ENCODE measurements at places on chromosomes 7 and 10.

DNA sequence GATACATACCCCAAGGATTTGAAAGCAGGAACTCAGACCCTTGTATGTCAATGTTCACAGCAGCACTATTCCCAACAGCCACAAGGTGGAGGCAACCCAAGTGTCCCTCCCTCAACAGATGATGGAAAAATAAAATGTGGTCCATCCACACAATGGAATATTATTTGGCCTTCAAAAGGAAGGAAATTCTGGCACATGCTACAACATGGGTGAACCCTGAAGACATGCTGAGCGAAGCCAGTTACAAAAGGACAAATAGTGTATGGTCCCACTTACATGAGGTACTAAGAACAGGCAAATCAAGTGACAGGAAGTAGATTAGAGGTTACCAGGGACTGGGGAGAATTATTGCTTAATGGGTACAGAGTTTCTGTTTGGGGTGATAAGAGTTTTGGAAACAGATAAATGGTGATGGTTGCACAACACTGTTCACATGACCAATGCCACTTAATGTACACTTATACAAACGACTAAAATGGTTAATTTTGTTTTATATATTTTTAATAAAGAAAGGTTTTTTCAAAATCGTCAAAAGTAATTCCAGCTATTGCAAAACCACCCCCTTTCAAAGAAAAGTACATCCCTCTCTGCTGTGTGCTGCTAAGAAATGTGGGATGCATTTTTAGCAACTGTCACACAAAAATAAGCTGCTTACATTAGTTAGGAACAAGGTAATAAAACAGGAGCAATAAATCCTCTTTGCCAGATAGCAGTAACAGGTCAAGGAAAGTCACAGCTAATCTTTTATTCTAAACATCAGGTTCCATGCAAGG lies 85.7 kb downstream of the GRB10 start:
- no peak for DNase-seq

DNA sequence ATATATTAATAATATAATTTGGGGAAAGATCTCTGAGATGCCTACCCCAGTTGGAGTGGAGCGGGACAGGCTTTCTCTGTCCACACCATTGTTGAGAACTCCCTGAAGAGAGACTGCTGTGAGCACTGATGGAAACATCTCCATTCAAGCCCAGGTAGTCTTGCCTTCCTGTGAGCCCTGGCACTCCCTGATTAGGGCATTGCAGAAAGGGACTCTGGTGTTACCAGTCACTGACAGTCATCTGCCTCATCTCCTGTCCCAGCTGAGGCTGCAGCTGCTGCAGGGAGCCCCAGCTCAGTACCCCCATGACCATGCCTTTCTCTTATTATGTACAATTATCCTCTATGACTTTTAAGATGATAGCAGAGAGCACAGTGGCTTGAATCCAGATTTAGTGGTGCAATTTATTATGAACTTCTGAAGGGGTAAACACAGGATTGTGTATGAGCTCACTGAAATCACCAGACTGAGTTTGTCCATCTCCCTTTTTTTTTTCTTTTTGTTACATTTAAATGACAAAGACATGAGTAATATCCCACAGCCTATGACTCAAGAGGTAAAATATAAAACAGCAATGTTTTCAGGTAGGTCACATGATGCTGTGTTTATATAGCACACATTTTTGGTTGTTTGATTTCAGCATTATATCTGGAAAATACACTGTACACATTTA lies 236.9 kb downstream of the SLC25A13 start:
- peak; percentile 97 for DNase-seq

GRCh38 chr7:87038993-87039690 lies 20.3 kb downstream of the ELAPOR2 start:
- no peak for DNase-seq

GRCh38 chr10:101028446-101029337 lies 2.2 kb downstream of the PDZD7 start:
- no peak for DNase-seq

GRCh38 chr7:47827871-47828270 lies 120.4 kb downstream of the PKD1L1 start:
- no peak for DNase-seq

DNA sequence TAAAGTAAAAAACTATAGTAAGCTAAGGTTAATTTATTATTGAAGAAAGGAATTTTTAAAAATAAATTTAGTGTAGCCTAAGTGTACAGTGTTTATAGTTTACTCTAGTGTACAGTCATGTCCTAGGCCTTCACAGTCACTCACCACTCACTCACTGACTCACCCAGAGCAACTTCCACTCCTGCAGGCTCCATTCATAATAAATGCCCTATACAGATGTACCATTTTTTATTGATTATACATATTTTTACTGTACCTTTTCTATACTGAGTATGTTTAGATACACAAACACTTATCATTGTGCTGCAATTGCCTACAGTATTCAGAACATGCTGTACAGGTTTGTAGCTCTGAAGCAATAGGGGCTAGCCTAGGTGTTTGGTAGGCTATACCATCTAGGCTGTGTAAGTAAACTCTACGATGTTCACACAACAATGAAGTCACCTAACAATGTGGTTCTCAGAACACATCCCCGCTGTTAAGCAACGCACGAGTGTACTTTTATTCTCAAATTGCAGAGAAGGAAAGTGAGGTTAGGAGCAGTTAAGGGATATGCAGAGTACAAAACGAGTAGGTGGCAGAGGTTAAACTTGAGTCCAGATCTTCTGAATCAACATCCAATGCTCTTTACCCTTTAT lies 38.9 kb upstream of the PLCE1 start:
- DNase-seq, result no peak

GRCh38 chr7:117937049-117937752 lies 64.0 kb upstream of the CTTNBP2 start:
- no peak for DNase-seq

DNA sequence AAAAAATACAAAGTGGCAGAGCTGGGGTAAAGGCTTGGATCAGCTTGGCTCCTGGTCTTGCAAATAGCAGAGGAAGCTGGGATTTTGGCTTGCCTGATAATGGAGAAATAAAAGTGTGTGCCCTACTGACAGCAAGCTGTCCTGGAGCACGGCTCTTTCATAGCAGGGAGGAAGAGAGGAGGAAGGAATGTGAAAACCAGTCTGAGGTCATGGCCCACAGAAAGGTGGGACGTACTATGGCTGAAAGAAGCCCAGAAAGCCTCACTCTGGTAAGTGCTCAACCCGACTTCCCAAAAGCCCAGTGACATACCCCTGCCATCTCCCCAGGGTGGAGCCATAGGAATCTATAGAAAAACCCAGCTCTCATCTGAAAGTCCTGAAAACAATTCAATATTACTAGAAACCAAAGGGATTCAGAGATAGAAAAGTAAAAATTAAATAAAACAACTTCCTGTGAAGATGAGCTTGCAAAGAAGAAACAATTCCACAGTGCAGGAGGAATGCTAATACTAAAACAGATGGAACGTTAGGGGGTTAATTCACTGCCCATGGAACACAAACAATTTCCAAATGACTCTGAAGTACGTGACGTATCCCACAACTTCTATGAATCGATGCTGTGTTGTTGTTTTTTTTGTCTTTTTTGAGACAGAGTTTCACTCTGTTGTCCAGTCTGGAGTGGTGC lies 246.7 kb upstream of the PTN start:
- DNase-seq, result no peak

DNA sequence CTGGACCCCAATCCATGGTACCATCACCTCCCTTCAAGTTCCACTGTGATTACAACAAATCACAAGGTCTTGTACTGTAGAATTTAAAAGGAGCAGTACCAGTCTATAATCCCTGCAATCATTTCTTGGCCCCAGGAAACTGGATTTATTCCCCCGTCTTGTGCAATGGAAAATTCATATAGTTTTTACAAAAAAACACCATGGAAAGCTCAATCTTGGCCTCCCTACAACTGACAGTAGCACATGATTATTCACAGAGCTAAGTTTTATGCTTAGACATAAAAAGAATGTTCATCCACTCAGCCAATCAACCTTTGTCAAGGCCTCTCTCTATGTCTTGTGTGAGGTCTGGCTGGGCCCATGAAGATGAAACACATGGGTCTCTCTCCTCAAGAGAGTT lies 10.2 kb downstream of the DGKI start:
- no peak for DNase-seq

- no peak for DNase-seq
Measured at GRCh38 chr10:124670849-124671248, 73.3 kb downstream of the FAM53B start.

- no peak for DNase-seq
Measured at GRCh38 chr7:114302858-114303257, 111.8 kb upstream of the FOXP2 start.

DNA sequence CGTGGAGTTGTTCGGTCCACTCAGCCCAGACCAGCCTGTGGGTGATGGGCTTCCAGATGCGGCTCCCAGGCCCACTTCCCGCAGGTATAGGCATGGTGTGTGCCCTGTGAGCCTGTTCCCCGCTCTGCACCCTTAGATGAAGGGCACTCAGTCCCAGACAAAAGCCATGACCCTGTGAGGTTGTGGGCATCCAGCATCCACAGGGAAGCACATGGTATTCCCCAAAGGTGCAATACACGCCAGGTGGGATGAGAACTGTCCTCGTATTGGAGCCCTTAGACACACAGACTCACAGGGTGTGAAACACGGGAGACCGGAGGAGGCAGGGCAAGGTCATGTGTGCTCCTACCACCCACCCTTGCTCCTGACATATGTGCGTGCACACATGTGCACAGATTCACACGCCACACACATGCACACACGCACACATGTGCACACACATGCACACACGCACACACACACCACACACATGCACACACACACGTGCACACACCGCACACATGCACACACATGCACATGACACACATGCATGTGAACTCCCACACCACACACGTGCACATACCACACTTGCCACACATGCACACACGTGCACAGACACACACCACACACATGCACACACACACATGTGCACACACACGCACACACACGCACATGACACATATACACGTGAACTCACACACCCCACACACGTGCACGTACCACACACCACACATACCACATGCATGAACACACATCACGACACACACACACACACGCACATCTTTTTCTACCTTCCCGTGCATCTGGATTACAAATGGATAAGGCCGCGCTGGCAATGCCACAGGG lies 319.4 kb downstream of the WDR37 start:
- DNase-seq, result no peak

- DNase-seq, result peak; percentile 39
Measured at GRCh38 chr10:20276127-20276979, 460.1 kb downstream of the PLXDC2 start.

DNA sequence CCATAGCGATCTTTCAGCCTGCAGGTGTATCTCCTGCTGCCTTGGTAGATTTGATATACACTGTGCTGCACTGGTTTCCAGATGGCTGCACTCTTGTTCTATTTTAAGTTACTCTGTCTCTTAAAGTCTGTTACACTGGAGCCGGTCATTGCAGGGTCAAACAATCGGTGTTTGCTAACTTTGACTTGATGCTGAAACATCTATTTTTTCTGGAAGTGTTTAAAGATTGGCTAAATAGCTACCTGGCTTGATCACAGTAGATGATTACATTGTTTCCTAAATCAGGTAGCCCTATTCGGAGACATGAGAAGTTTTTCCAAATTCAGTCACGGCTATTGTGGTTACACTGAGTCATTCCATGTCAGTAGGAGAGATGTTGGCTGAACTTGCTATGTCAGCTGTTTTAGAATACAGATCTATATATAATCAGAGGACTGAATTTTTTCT lies 574.8 kb downstream of the ETV1 start:
- no peak for DNase-seq

- no peak for DNase-seq
Measured at GRCh38 chr10:130470286-130470685, 334.1 kb downstream of the GLRX3 start.

- no peak for DNase-seq
Measured at GRCh38 chr10:118840776-118841468, 86.2 kb upstream of the CACUL1 start.

DNA sequence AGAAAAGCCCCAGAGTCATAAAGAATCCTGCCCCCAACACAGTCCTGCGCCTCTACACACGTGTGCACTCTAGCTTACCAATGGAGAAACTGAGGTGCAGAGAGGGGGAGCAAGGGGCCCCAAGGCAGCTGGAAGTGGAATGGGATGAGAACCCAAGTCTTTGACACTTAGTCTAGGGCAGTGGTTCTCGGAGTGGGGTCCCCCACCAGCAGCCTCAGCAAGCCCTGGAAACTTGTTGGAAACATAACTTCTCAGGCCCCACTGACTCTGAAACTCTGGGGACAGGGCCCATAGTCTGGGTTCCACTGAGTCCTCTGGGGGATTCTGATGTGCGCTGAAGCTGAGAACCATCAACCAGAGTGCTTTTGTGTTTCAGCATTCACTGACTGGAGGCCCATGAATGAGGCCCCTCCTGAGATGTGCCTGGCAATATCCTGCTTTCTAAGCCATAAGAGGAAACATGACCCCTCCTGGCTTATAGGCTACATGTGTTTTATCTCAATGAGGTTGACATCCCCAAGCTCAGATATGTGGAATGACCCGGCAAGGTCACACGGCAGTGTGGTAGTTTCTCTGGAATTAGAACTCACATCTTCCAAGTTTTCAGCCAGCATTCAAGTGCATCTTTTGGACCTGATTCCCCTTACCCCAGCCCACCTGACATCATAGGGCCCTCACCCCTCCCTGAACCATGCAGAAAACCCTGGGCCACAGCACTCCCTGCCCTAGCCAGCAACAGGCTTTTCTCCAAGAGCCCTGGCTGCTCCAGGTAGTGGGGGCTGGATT lies 147.3 kb upstream of the PCBD1 start:
- no peak for DNase-seq

Data from NCI-H1417 treated with DMSO at 0.1 percent for 48 hours (cell line).